ENCODE measurements at places on chromosomes 5 and 9.

GRCh38 chr5:140408750-140409241 is 7.2 kb downstream of the ANKHD1 start:
- H3K27ac ChIP-seq = no peak overlapping the region
- peaks cover 50% of the 10 kb centered on the region for H3K4me1 ChIP-seq
- DNase-seq = no peak
- no peak overlapping the region for H3K4me3 ChIP-seq
- H3K27me3 ChIP-seq = no peaks in the 10 kb centered on the region

- peak; percentile 28 for DNase-seq
- H3K36me3 ChIP-seq = no peaks in the 10 kb centered on the region
- no peaks in the 10 kb centered on the region for H3K4me1 ChIP-seq
- H3K4me3 ChIP-seq = no peak overlapping the region
- no peaks in the 10 kb centered on the region for H3K27me3 ChIP-seq
These were observed 144.6 kb downstream of the CETN3 start for GRCh38 chr5:90264689-90265544.

- H3K4me1 ChIP-seq = no peaks in the 10 kb centered on the region
- no peak for DNase-seq
- H3K27ac ChIP-seq = no peak overlapping the region
These were observed 54.2 kb upstream of the NOTCH1 start for GRCh38 chr9:136599811-136600660.

DNA sequence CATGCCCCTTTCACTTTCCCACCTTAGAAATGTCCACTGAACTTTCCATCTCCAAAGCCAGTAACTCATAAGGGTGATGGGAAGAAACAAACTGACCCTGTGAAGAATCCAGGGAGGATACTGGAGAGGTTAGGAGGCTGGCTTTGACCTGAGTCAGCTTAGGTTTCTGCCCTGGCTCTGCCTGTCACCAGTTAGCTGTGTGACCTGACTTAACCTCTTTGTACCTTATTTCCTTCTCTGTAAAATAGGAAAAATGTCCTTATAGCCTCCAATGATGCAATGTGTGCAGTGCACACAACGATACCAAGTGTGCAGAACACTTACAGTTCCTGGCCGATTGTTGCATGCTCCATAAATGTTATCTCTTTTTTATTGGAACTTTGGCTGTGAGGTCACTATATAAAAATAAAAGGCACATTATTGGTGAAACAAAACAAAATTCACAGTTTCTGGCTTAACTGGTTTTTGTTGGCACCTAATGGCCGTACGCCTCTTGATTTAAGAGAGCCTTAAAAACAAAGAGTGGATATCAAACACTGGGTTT is 37.8 kb downstream of the GABRP start:
- H3K4me1 ChIP-seq = no peaks in the 10 kb centered on the region
- H3K27me3 ChIP-seq = no peaks in the 10 kb centered on the region
- no peaks in the 10 kb centered on the region for H3K36me3 ChIP-seq
- no peak overlapping the region for H3K4me3 ChIP-seq

DNA sequence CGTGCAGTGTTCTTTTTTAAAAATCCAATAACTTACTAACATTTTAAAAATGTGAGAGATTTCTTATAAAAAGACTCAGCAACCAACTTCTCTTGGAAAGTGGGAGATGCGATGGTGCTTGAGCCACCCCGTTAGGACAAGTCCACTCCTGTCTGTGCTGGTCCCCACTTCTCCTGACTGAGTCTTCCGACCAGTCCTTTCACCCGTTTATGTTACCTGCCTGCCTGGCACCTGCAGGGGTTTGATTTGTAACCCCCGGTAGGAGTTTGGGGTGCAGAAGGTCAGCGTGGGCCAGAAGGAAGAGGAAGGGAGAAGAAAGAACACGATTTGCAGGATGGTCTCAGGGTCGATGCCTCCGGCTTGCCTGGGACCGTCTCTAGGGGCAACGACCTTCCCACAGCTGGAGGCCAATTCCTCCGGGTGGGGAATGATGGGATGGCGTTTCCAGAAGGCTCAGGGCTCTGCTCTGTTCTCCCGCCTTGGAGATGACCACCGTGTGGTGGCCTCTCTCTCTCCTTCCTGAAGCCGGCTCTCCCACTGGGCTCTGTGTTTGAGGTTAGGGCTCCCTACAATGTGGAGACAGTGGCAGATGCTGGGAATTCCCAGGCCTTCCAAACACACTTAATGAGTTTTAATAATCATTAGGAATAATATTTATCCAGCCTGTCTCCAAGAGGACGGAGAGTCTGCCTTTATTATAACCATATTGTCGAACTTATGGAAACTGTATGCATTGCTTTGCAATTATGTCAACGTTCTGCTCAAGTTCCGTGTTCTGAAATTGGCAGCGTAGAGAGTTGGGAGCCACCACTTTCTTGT is 14.8 kb downstream of the COL27A1 start:
- H3K4me3 ChIP-seq = no peak overlapping the region
- no peaks in the 10 kb centered on the region for H3K4me1 ChIP-seq
- no peak overlapping the region for H3K27ac ChIP-seq
- DNase-seq = no peak

DNA sequence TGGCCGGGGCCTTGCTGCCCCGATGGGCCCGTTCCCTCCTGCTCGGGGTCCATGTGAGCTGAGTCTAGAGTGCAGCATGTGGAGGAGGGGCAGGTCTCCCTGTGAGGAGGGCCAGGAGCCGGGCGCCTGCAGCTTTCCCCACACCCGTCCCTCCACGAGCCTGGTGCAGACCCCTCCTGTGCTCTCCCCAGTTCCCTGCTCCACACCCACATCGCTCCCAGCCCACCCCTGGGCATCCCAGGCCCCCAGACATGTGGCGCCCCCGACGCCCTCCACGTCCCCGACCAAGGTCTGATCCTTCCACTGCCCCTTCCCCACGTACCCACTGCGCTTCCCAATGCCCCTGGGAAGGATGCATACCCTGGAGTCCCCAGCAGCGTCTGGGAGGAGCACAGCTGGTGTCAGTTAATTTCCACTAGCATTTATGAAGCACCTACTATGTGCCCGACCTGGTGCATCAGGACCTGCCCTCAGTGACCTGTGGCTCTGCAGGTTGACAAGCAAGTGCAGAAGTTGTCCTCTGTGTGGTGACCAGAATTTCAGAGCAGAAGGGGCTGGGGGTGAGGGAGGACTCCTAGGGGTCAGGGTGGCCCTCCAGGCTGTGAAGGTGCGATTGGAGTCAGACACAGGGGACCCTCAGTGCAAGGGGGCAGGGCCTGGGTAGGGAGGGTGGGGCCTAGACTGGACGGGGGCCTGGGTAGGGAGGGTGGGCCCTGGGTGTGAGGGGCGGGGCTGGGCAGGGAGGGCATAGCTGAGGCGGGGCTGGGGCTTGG is 10.8 kb upstream of the SLC6A18 start:
- H3K27ac ChIP-seq = no peak overlapping the region
- no peaks in the 10 kb centered on the region for H3K36me3 ChIP-seq
- no peak overlapping the region for H3K4me3 ChIP-seq
- no peak for DNase-seq
- H3K4me1 ChIP-seq = no peaks in the 10 kb centered on the region

DNA sequence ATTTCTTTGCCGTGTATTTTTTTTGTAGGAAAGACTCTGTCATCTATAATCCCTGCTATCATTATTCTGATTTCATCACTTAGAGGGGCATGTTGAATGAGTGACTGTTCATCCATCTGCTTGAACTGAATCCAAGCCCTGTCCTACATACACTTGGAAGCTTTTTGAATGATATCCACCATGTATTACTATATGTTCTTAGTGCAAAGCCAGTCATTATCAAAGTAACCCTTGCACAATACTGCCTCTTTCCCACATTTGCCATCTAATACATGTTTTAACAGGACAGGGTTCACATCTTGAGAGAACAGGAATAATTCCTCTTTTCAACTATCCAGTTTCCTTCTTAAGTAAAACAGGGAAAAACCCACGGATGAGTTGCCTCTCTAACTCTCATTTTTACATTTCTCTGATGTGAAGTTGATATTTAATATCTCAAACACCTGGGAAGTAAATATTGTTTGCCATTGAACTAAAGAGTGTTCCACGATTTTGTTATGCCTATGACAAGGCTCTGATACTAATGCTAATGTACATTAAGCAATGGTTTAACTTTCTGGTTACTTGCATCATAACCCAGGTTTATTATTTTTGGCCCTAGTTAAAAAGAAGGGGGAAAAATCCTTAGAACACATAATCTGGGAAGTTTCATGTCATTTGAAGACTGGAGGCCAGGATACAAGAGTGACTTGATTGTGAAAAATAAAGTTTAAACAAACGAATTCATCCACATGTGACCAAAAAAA is 103.7 kb upstream of the TARS1 start:
- H3K36me3 ChIP-seq = no peaks in the 10 kb centered on the region
- no peaks in the 10 kb centered on the region for H3K27me3 ChIP-seq
- H3K4me1 ChIP-seq = no peaks in the 10 kb centered on the region
- H3K4me3 ChIP-seq = no peak overlapping the region
- no peak overlapping the region for H3K27ac ChIP-seq
- no peak for DNase-seq

GRCh38 chr5:132467287-132467984 is 23.1 kb downstream of the IRF1 start:
- DNase-seq = no peak
- H3K4me1 ChIP-seq = peaks cover 97% of the 10 kb centered on the region
- no peaks in the 10 kb centered on the region for H3K36me3 ChIP-seq
- no peaks in the 10 kb centered on the region for H3K27me3 ChIP-seq

DNA sequence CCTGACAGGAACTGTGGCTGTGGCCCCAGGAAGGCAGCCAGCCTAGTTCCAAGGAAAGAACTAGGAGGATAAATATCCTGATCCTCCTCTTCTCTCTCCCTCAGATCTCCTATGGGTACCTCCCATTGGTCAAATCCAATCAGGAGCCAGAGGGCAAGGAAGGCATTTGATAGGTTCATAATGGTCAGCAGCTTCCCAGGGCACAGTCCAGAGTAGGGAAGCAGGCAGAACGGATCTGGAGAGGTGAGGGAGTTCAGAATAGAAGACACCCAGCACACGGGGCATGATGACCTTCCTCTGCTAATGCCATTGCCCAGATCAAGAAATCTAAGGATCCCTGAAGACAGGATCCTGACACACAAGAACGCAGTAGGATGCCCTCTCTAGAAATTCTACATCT is 8.6 kb downstream of the ABLIM3 start:
- DNase-seq = no peak
- H3K4me1 ChIP-seq = no peaks in the 10 kb centered on the region
- H3K4me3 ChIP-seq = no peak overlapping the region
- H3K36me3 ChIP-seq = no peaks in the 10 kb centered on the region
- no peak overlapping the region for H3K27ac ChIP-seq

- no peaks in the 10 kb centered on the region for H3K4me1 ChIP-seq
- no peak overlapping the region for H3K4me3 ChIP-seq
- no peaks in the 10 kb centered on the region for H3K36me3 ChIP-seq
- DNase-seq = peak; percentile 1
- H3K27me3 ChIP-seq = no peaks in the 10 kb centered on the region
- H3K27ac ChIP-seq = no peak overlapping the region
These were observed 268.2 kb downstream of the MAST4 start for GRCh38 chr5:66864240-66864884.

DNA sequence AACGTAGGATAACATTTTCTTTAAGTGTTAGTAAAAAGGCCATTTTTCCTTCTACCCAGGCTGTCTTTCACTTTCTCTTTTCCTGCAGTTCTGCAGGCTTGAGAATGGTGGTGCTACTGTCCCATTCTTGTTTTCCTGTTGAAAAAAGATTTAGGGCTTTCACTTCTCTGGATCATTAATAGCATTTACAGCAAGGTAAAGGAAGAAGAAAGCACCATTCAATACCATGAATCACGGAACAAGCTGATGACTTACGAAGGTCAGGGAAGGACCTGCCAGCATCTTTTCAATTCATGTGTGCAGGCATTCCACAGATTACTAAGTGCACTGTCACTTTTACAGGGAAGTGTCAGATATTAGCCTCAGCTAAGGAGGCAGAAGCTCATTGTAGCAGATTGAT is 292.8 kb downstream of the YTHDC2 start:
- H3K36me3 ChIP-seq = no peaks in the 10 kb centered on the region
- no peaks in the 10 kb centered on the region for H3K27me3 ChIP-seq
- no peaks in the 10 kb centered on the region for H3K4me1 ChIP-seq
- DNase-seq = no peak

DNA sequence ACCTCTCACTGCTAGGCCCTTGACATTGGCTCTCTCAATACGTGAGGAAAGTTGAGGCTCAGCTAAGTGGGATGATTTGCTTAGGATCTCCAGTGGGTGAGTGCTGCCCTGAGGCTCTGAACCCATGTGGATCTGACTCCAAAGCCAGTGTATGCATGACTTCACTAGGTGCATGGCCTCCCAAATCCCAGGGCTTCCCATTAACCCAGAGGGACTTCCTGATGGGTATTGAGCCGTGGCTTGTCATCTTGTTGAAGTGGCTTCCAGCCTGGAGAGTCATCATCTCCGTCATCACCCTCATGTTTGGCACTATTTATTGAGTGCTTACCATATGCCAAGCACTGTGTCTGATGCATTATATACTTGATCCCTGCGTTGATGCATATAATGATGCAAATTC is 37.3 kb upstream of the TEX48 start:
- H3K36me3 ChIP-seq = no peaks in the 10 kb centered on the region
- peaks cover 30% of the 10 kb centered on the region for H3K4me1 ChIP-seq
- H3K4me3 ChIP-seq = peak overlapping the region; percentile 2
- no peak overlapping the region for H3K27ac ChIP-seq

DNA sequence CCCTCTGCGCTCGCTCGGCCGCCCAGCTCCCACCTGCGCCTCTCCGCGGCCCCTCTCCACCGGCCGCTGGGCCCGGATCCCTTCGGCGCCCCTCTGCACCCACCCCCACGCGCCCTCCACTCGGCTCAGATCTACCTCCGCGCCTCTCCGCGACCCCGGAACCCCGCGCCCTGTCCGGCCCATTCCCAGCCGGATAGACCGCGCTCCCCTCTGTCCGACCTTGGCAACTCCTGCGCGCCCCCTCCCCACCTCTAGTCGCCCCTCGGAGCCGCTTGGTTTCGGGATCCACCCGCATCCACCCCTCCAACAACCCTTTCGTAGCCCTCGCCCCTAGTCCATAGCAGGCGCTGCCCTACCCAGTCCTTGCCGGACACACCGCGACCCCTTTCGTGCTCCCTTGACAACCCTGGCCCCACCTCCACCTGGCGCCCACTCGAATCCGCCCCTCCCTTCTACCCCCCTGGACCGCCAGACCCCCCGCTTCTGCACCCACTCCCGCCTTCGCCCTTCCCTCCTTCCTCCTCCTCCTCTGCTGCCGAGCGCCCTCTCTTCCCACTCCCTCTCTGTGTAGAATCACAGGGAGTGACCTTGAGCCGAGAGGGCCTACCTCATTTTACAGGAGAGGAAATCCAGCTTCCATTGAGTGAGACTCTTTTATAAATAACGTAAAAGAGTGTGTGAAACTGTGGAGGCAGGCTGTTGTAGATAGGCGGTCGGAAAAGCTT is 525 bp upstream of the AK3 start:
- peak overlapping the region; percentile 79 for H3K27ac ChIP-seq
- peaks cover 25% of the 10 kb centered on the region for H3K4me1 ChIP-seq
- no peaks in the 10 kb centered on the region for H3K27me3 ChIP-seq
- no peaks in the 10 kb centered on the region for H3K36me3 ChIP-seq

- H3K27me3 ChIP-seq = no peaks in the 10 kb centered on the region
- H3K4me1 ChIP-seq = no peaks in the 10 kb centered on the region
- H3K27ac ChIP-seq = no peak overlapping the region
- DNase-seq = no peak
These were observed 393.5 kb downstream of the BRINP1 start for GRCh38 chr9:118975736-118976135.

GRCh38 chr9:122088880-122089706 is 4.0 kb downstream of the TTLL11 start:
- H3K4me3 ChIP-seq = no peak overlapping the region
- no peak for DNase-seq
- H3K27ac ChIP-seq = no peak overlapping the region
- no peaks in the 10 kb centered on the region for H3K36me3 ChIP-seq
- H3K27me3 ChIP-seq = no peaks in the 10 kb centered on the region

GRCh38 chr9:128056887-128057723 is 10.0 kb downstream of the NAIF1 start:
- H3K27me3 ChIP-seq = no peaks in the 10 kb centered on the region
- no peak overlapping the region for H3K27ac ChIP-seq
- no peaks in the 10 kb centered on the region for H3K36me3 ChIP-seq
- no peak for DNase-seq
- H3K4me1 ChIP-seq = peaks cover 15% of the 10 kb centered on the region

Measured in CD8-positive, alpha-beta memory T cell (primary cell).